ENCODE measurements at places on chromosomes 7 and 10.
A peak's percentile ranks its signal among the peaks of the same experiment; 100 is the strongest.

- DNase-seq, result no peak
These were observed 89.1 kb upstream of the LRGUK start for GRCh38 chr7:134037991-134038390.

- DNase-seq, result no peak
These were observed 34.2 kb upstream of the ANKRD2 start for GRCh38 chr10:97538411-97538810.

GRCh38 chr10:64365663-64366062, 844.5 kb downstream of the REEP3 start:
- DNase-seq, result no peak

DNA sequence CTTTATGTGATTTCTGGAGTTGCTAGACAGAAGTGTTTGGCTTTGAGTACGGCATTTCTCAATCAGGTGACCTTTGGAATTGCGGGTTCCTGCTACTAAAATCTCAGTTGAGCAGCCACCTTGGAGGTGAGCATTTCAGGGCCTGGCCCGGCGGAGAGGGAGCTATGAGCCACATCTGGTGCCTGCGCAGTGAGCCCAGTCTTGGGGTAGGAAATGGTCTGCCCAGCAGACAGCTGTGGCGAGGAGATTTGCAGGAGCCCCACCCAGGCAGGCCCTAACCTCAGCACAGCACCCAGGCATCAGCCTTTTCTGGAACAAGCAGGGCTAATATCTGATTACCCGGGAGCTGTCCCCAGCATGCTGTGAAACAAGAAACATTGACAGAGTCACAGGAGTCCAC, 547.9 kb upstream of the FOXK1 start:
- DNase-seq, result no peak

GRCh38 chr7:103854611-103855010, 134.8 kb downstream of the RELN start:
- no peak for DNase-seq

DNA sequence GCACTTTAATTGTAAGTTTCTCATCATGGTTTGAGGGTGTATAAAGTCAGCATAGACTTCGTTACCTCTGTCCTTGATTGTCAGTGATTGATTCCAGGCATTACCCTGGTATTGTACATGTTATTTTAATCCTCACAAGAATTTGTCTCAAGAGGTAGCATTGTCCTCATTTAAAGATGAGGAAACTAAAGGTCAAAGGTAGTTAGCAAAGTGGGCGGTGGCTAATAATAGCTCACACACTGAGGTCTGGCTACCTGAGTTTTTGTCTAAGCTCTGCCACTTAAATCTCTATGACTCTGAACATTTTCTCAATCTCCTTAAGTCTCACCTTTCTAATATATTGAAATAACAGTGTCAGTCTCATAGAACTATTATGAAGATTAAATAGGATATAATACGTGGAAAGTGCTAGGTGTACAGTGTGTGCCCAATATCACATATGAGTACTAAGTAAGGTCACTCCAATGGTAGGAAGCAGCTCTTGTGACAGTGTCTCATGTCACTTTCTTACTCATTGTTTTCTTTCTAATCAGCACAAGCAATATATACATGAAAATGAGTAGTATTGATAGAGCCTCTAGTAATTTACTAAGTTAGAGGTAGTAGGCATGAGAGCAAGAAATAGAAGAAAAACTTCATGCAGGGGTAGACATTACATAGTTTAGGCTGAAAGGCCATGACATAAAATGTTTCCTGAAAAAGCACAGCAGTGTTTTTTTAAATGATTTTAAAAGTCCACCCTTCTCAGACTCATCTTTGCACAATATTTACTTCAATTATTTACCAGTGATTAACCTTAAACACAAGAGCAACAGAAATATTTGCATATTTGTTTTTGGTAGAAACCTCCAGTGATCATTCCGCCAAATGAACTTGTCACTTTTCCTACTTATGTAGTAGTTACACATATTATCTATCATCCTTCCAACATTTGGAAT, 21.0 kb downstream of the AHR start:
- no peak for DNase-seq

- peak; percentile 52 for DNase-seq
These were observed 5.7 kb downstream of the GATA3 start for GRCh38 chr10:8060010-8060703.

DNA sequence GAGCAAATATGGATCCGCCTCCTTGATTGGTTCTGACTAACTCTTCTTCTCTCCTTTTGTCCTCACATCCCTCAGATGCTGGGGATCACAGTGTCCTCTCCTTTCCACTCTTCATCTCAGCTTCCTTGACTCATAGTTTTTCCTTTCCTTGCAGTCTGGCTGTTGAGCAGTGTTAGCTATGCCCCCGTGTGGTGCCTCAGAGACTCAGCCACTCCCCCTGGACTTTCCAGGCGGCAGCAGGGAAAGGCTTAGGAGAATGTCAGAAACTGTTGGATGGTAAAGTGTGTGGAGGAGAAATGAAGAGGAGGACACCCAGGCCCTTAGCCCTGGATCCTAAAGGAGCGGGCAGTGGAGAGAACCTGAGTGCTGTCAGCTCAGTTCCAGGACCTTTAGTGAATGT, 267.5 kb downstream of the CELF2 start:
- no peak for DNase-seq

- no peak for DNase-seq
These were observed 321.7 kb upstream of the LRGUK start for GRCh38 chr7:133805426-133805825.

- DNase-seq, result no peak
These were observed 6.3 kb upstream of the NSMCE4A start for GRCh38 chr10:121981346-121981745.

GRCh38 chr7:512541-513311, 6.9 kb downstream of the PDGFA start:
- no peak for DNase-seq

- no peak for DNase-seq
These were observed 9.0 kb downstream of the LSM5 start for GRCh38 chr7:32481176-32481575.

DNA sequence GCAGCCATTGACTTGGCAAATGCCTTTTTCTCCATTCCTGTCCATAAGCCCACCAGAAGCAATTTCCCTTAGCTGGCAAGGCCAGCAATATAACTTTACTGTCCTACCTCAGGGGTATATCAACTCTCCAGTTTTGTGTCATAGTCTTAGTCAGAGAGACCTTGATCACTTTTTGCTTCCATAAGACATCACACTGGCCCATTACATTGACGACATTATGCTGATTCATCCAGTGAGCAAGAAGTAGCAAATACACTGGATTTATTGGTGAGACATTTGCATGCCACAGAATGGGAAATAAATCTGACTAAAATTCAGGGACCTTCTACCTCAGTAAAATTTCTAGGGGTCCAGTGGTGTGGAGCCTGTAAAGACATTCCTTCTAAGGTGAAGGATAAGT, 649.7 kb upstream of the ANKRD30A start:
- no peak for DNase-seq

GRCh38 chr7:8290645-8291308, 28.8 kb upstream of the ICA1 start:
- no peak for DNase-seq

DNA sequence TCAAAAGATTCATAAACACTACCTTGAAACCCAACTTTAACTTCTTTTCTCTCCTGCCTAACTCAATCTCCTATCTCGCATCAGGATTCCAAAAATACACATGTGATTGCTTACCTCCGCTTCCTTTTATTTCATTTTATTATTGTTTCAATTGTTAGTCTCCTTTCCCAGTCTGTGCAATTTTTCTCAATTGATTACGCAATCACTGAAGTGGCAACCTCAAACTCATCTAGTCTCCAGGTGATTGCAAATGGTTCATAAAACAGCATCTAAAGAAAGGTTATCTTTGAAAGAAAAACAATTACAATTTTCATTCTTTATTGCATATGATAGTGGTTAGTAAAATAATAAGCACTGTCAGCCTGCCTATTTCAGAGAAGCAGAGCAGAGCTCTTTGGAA, 45.6 kb downstream of the CHRM2 start:
- DNase-seq, result no peak

DNA sequence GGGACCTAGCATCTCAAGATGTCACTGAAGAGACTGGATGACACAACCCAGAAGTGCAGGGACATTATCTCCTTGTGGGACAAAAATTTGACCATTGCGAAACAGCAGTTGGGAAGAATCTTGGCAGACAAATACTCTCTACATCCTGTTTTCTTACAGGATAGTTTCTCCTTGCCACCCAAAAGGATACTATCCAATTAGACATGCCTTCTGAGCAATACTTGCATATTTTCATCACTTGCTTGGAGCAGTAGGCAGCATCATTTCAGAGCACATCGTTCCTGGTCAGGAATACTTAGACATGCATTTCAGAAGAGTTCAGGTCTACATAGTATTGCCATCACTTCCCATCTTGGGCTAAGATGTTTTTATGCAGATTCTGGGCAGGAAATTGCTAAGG, 56.8 kb downstream of the FAS start:
- peak; percentile 62 for DNase-seq

DNA sequence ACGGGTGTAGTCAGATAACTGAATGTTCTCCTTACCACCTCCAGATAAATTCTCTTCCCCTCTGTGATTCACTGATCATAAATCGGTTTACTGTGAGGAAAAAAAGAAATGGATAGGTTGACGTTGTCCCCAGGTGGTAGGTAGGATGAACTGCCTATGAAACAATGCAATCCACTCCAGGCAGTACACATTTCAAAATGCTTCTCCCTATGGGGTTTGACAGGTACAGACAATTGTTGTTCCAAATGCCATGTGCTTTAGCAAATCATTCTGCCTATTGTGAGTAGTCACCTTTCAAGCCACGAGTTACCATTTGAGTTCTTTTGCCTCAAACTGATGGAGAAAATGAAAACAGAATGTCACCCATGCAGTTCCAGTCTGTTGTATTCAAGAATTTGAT, 21.8 kb downstream of the VIM start:
- DNase-seq, result no peak

- DNase-seq, result no peak
These were observed 266.8 kb downstream of the SORCS1 start for GRCh38 chr10:106897719-106898118.

- peak; percentile 19 for DNase-seq
These were observed 491.9 kb downstream of the PARD3 start for GRCh38 chr10:34323192-34323591.

GRCh38 chr10:78574547-78574946, 494.2 kb upstream of the ZMIZ1 start:
- DNase-seq, result no peak

- DNase-seq, result no peak
These were observed 688.0 kb upstream of the ANKRD30A start for GRCh38 chr10:36437367-36437766.

- DNase-seq, result no peak
These were observed 357.0 kb downstream of the FRMD4A start for GRCh38 chr10:13973742-13974141.

DNA sequence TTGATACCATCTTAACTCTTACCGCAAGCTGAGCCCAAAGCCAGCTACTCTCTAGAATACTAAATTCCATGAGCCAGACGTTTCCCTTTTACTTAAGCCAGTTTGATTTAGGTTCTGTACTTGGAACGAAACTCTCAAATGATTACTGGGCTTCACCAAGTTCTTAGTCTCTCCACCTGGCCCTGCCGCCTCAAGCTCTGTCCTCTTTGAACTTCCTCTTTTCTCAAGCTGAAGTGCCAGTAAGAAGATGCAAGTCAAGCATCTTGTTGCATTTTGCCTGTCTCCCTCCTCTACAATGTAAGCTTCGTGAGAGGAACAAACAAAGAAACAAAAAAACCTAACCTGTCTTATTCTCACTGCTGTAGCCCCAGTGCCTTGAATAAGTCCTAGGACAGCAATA, 358.2 kb upstream of the NPVF start:
- DNase-seq, result no peak

DNA sequence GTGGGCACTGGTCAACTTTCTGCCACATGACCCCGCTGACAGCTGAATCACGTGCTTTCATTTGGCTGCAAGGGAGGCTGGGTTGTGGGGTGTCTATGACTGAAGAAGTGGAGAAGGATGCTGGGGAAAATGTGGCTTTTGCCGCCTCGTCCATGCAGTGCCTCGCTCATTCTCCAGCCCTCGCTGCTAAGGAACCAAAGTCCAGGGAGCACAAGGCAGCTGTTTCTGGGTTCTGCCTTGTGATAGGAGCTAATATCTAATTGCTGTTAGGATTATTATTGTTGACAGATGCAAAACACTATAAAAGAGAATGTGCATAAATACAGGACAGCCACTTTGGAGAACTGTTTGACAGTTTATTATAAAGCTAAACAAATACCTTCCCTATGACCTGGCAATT, 4.9 kb upstream of the CAMK2B start:
- no peak for DNase-seq

DNA sequence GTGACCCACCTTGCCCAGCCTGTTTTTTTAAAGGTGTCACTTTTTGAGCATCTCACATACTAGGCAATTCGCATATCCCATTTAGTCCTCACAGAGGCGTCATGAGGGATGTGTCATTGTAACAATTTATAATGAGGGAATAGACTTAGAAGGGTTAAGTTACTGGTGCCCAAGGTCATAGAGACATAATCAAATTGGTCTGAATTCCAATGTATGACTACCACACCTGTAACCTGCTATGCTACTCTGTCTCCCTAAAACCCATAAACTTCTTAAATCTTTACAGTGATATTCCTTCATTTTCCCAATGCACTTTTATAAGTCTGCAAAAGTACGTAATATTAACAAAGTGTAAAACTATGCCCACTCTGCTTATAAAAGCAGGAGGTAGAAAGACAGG, 7.1 kb downstream of the ZMYND11 start:
- DNase-seq, result no peak

GRCh38 chr7:156034397-156034796, 222.1 kb upstream of the SHH start:
- no peak for DNase-seq

DNA sequence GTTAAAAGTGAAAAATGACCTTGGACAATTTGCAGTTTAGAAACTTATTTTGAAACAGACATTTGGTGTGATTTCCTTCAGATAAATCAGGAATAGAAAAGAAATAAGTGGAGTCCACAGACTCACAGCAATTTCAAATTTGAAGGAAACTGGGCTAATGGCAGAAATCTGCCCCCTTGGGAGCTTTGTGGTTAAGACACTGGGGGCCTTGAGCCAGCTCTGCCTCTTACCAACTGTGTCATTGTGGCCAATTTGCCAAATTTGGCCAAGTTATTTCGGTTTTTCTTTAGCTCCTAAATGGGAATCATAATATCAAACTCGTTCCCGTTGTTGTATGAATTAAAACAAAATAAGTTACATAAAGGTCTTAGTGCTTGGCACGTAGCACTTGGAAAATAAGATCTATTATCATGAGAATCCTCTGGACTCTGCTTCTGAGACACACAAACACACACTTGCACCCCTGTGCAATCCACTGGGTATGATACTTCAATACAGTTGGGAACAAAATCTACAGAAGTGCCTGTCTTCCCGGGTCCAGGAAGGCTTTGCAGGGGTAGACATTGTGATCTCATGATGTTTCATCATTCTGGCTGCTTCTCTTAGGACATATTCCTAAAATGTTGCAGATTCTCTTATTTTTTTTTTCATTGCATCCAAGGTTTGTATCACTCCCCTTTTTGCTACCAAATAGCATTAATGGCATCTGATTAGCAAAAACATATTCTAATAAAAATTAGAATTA, 4.9 kb downstream of the ARMC3 start:
- no peak for DNase-seq
